B cell (primary cell): ENCODE measurements at places on chromosomes 11 and 22. TPM values are rescaled to one million over a fixed set of nuclear protein-coding genes. Genes with fewer than 3 reads are reported as not detected.
A peak's percentile ranks its signal among the peaks of the same experiment; 100 is the strongest.

DNA sequence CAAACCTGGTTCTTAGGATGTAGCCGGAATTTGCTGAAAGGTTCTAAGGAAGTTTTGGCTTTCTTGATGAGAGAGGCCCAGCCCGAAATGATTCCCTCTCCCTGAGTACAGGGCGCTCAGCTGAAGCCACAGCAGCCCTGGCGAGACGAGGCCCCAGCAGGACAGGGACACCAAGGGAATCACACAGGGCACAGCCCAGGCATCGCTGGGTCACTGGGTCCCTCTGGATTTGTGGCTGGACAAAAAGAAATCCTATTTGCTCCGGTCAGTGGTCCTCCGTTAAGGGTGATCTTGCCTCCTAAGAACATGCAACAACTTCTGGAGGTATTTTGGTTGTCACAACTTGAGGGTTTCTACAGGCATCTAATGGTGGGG is 6.4 kb downstream of the FGF19 start:
- H3K36me3 ChIP-seq: no peaks in the 10 kb centered on the region
- no peaks in the 10 kb centered on the region for H3K27me3 ChIP-seq
- peaks cover 11% of the 10 kb centered on the region for H3K4me1 ChIP-seq
- H3K27ac ChIP-seq: no peak overlapping the region

- no peak overlapping the region for H3K4me3 ChIP-seq
- H3K4me1 ChIP-seq: no peaks in the 10 kb centered on the region
- no peaks in the 10 kb centered on the region for H3K36me3 ChIP-seq
Measured at GRCh38 chr22:48302657-48303368, 1524.9 kb downstream of the BRD1 start.

DNA sequence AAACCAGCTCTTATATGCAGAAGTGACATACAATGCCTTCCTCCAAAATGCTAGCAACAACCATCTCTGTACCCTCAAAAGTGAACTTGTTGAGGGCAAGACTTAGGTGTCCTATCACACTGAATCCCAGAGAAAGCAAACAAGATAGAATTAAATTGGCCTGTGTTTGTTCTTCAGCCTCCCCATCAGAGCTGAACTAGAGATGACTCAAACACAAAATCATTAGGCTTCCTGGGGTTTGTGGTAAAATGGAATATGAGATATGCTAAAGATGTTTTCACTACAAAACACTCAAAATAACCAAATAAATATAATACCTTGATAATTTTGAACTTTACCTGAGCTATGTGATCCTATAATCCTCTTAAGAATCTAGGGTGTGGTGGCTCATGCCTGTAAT is 31.6 kb downstream of the ZNF214 start:
- H3K36me3 ChIP-seq: no peaks in the 10 kb centered on the region
- DNase-seq: no peak
- H3K4me3 ChIP-seq: no peak overlapping the region
- H3K27ac ChIP-seq: no peak overlapping the region
- H3K4me1 ChIP-seq: no peaks in the 10 kb centered on the region

- no peak overlapping the region for H3K27ac ChIP-seq
- peaks cover 2% of the 10 kb centered on the region for H3K36me3 ChIP-seq
- H3K27me3 ChIP-seq: no peaks in the 10 kb centered on the region
Measured at GRCh38 chr11:33724644-33725035, 11.6 kb downstream of the CD59 start.

DNA sequence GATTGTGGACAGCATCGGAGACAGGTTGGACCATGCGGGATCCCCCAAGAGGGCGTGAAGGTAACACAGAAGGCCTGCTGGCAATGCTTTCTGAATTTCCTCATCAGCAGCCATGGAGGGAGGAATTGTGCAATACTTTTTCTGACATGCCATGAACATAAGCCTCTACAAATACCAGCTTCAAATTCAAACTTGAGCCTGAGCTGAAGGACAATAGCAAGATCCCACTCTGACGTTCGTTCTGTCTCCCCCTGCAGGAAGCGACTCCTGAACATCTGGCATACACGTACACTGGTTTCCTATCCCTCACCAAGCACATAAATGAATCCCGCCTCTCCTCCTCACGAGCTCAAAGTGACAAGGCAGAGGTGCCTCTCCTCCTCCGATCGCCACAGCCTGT is 312.2 kb downstream of the BRD1 start:
- no peak overlapping the region for H3K4me3 ChIP-seq
- no peak overlapping the region for H3K27ac ChIP-seq
- no peaks in the 10 kb centered on the region for H3K27me3 ChIP-seq
- H3K36me3 ChIP-seq: no peaks in the 10 kb centered on the region
- peaks cover 5% of the 10 kb centered on the region for H3K4me1 ChIP-seq

GRCh38 chr11:100515087-100515486 is 172.0 kb upstream of the ARHGAP42 start:
- no peak for DNase-seq
- H3K4me1 ChIP-seq: no peaks in the 10 kb centered on the region

DNA sequence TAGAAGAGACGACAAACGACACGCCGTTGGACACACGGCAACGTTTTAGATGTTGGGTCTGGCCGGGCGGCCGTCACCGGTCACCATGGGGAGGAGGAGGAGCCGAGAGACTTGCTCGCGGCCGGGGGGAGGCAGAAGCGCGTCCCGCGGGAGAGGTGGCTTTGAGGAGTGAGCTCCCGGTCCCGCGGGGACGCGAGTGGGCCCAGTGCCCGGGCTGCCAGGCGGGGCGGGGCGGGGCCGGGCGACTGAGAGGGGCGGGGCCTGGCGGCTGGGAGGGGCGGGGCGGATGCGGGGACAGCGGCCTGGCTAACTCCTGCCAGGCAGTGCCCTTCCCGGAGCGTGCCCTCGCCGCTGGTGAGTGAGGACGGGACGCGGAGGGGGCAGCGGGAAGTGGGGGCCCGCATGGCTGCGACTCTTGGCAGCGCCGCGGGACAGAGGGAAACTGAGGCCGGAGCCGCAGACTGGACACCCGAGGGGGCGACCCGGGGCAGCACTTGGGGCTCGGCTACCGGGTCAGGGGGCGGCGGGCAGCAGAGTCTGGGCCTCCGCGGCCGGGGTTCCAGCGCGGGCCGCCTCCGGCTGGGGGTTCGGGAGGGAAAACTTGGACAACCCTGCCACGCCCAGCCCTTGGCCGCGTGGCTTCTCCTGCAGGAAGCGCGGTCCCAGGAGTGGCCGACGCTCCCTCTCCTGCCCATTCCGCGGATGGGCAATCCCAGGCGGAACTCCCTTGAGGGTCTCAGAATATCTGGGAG is at the start of gene TSPO:
Gene TSPO, plus strand, starts transcription at position 309 of the 752 bp plus-strand sequence. CDS start 7,680 bp downstream, outside the sequence.
- DNase-seq: peak; percentile 69
- no peaks in the 10 kb centered on the region for H3K36me3 ChIP-seq

DNA sequence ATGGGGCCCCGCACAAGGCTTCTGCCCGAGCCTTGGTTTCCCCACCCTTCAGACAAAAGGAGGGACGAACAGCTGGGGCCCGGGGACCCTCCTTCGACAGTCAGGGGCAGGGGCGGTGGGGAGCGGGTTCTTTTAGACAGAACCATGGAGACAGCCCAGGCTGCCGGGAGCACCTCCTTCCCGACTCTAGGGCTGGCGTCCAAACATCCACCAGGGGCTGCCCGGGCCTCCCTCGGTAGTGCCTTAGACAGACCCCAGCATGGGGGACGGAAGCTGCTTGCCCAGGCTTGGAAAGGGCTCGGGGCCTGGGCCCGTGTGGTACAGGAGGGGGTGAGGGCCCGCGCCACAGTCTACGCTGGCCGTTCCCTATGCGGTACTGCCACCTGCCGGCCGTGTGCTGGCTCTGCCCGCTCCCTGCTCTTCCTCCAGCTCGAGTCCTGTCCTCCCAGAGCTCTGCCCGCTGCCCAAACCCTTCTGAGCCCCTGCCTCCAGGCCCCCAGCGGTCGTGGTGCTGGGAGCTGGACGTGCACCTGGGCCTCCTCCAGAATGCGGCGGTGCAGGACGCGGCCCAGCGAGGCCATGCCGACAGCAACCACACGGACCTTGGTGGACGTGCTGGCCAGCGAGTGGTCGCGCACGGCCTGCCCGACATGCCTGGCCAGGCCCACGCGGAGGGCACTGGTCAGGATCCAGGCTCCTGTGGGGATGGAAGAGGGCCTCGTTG is 20.1 kb downstream of the TSSC4 start:
- H3K4me1 ChIP-seq: peaks cover 15% of the 10 kb centered on the region
- no peak overlapping the region for H3K27ac ChIP-seq
- no peaks in the 10 kb centered on the region for H3K36me3 ChIP-seq
- H3K27me3 ChIP-seq: no peaks in the 10 kb centered on the region

GRCh38 chr22:48821727-48822126 is 1005.9 kb downstream of the BRD1 start:
- H3K27ac ChIP-seq: no peak overlapping the region
- H3K4me3 ChIP-seq: no peak overlapping the region
- H3K27me3 ChIP-seq: no peaks in the 10 kb centered on the region
- no peak for DNase-seq
- H3K4me1 ChIP-seq: no peaks in the 10 kb centered on the region
- H3K36me3 ChIP-seq: no peaks in the 10 kb centered on the region

GRCh38 chr22:26684168-26684567 is 26.8 kb downstream of the MIAT start:
- H3K27me3 ChIP-seq: no peaks in the 10 kb centered on the region
- H3K4me3 ChIP-seq: no peak overlapping the region
- H3K4me1 ChIP-seq: peaks cover 5% of the 10 kb centered on the region
- H3K36me3 ChIP-seq: peaks cover 12% of the 10 kb centered on the region

- no peaks in the 10 kb centered on the region for H3K4me1 ChIP-seq
- no peaks in the 10 kb centered on the region for H3K36me3 ChIP-seq
- H3K27me3 ChIP-seq: no peaks in the 10 kb centered on the region
- no peak overlapping the region for H3K27ac ChIP-seq
- H3K4me3 ChIP-seq: no peak overlapping the region
Measured at GRCh38 chr11:91981995-91982394, 242.6 kb upstream of the FAT3 start.

GRCh38 chr11:132886335-132886734 is 646.0 kb downstream of the OPCML start:
- no peaks in the 10 kb centered on the region for H3K27me3 ChIP-seq
- no peak for DNase-seq
- no peaks in the 10 kb centered on the region for H3K4me1 ChIP-seq
- no peaks in the 10 kb centered on the region for H3K36me3 ChIP-seq
- no peak overlapping the region for H3K4me3 ChIP-seq

DNA sequence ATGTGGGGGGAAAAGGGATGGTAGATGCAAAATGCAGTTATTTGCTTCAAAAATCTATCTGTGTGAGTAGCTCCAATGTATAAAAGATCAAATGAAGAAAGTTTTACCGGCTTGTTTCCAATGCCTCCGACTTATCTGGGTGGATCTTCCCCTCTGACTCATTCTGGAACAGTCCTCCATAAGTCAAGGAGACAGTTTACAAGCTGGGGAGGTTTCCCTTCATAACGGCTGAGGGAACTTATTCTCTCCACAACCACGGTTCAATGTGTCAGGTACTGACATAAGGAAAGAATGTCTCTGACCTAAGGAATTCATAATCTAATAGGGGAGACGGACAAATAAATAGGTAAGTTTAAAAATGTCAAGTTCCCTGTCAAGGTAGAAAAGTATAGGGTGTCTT is 49.7 kb upstream of the BIRC3 start:
- no peak for DNase-seq
- no peaks in the 10 kb centered on the region for H3K36me3 ChIP-seq
- no peaks in the 10 kb centered on the region for H3K27me3 ChIP-seq
- H3K27ac ChIP-seq: no peak overlapping the region
- no peak overlapping the region for H3K4me3 ChIP-seq

DNA sequence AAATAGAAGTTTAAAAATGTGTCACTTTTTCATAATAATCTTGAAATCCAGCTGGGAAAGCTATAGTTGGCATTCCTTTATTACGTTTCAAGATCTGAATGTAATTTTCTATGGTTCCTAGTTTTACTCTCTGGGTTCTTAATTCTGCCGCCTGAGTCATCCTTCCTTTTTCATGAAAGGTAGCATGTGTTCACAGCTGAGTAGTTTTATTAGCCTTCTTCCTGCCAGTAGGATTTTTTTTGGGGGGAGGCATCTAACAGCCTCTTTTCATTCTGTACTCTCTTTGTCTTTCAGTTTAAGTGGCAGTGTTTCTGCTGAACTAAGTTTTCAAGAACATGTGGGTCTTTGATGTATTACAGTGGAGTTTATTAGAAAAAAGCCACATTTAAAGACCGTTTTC is 36.5 kb downstream of the OR2AG2 start:
- H3K36me3 ChIP-seq: no peaks in the 10 kb centered on the region
- DNase-seq: no peak
- H3K27ac ChIP-seq: no peak overlapping the region

DNA sequence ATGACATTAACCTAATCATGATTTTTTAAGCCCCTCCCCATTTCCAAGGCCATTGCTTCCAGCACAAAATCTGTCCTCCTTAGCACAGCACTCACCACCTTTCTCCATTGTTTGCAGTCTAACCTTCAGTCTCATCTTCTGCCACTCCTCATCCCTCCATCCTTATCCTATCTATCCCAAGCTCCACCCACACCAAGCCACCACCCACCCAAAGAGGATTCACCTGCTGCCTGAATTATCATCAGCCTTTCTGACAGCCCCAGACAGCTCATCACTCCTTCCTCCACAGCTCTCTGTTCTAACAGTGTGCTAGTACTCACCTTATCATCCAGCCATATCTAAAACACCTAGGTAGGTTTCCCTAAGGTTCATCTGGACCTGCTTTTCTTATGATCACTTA is 20.7 kb upstream of the SMCO4 start:
- no peak for DNase-seq
- H3K36me3 ChIP-seq: no peaks in the 10 kb centered on the region
- no peak overlapping the region for H3K4me3 ChIP-seq
- no peaks in the 10 kb centered on the region for H3K27me3 ChIP-seq
- H3K27ac ChIP-seq: no peak overlapping the region

Gene TXNRD2
- 22.7 and 24.8 TPM in 2 replicates for polyA plus RNA-seq

Gene RFPL2
- 0.09 TPM in 1 of 2 replicates, not detected in the other for polyA plus RNA-seq

Gene TESMIN
- polyA plus RNA-seq: 0.79 and 3.2 TPM in 2 replicates

Gene CELF1
- 52.0 and 86.2 TPM in 2 replicates for polyA plus RNA-seq

Gene NOX4
- not detected in 2 replicates for polyA plus RNA-seq
